Karpas-422 (cell line): ENCODE measurements at places on chromosomes 1 and 21.

DNA sequence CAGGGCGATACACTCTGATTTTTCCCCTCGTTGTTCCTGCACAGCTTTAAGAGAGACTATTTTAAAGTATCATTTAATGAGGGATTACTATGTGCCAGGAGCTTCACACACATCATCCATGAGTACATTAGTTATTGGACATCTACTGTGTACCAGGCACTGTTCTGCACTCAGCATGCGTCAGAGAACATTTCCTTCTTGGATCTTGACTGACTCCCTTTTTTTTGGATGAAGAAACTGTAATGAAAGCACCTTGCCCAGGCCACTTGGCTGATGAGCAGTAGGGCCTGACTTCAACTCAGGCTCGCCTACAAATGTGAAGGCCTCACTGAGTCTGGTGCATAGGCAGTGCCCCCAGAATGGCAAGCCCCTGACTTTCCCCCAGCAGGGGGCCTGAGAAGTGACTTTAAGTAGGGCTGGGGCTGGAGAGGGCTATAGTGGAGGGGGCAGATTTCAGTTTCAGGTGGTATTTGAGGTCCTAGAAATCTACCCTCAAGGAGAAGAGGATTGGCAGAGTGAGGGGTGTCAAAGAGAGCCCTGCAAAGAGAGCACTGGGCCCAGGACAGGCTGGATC is 50.0 kb downstream of the PTPRU start:
- peak; percentile 37 for DNase-seq

DNA sequence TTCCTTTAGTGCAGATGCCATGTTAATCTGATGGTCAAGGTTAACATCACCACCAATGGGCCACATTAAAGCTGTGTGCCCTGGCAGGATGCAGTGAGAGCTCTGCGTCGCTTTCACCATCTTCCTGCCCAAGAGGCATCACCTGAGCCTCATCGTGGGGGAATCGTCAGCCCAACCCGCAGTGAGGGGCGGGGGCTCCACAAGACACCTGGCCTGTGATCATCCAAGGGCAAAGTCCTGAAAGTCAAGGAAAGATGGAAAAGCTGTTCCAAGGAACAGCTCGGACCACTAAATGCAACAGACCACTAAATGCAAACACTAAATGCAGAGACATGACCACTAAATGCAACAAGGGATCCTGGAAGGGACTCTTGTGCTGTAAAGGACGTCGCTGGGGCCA is 49.9 kb downstream of the WDR4 start:
- no peak for DNase-seq

- DNase-seq, result no peak
These were observed 218.7 kb upstream of the FGGY start for GRCh38 chr1:59078070-59078800.

GRCh38 chr1:160238408-160238807 is 23.9 kb downstream of the DCAF8 start:
- DNase-seq, result no peak

GRCh38 chr21:37642493-37642892 is 273.8 kb downstream of the KCNJ6 start:
- DNase-seq, result peak; percentile 79

DNA sequence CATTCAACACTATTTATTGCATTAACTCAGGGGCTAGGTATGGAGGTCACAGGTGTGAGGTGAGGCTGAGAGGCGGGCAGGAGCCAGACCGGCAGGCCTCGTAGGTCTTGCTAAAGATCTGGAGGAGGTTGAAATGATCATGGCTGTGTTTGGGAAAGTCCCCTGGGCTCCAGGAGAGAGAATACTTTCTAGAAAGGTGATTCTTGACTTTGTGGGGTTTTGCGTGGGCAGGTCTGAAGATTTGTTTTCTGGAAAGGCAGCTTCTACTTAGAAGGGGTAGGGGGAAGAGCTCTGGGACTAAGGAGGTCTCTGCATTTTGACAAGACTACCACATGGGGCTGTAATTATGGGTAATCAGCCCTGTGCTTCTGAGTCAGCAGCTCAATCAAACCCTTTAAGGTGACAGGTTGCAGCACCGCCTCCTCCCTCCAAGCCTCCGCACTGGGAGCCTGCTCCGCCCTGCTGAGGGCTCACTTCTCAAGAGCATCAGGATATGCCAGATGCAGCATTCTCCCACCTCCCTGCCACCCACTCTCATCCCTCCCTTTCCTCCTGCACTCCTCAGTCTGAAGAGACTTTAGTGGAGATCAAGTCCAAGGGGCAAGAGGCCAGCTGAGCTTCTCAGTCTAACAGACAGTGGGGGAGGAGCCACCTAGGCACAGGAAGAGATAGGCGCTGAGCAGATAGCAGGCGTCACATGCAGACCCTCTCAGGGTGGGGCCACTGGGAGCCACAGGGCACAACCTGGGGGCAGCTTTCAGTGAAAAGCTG is 30.5 kb downstream of the SLC30A1 start:
- DNase-seq, result no peak

- no peak for DNase-seq
These were observed 9.8 kb downstream of the TNFRSF9 start for GRCh38 chr1:7930645-7931445.

GRCh38 chr1:43522776-43523480 is 7.8 kb upstream of the PTPRF start:
- no peak for DNase-seq

DNA sequence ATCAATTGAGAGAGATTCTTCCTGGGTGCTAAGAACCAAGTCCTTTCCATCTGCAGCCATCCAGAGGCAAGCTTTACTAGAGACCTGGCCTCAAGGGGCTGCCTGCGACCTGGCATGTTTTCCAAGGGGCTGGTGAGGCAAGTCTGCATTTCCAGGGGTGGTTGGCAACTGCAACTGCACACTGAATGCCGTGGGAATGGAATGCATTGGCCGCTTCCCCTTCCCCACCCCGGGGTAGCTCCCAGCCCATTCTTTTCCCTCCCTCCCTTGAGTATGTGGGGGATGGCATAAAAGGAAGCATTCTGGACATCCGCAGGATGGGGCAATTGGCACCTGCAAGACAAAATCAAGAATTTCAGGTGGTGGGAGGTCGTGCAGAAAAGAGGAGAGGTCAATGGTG is 155.1 kb downstream of the IGSF21 start:
- DNase-seq, result no peak

DNA sequence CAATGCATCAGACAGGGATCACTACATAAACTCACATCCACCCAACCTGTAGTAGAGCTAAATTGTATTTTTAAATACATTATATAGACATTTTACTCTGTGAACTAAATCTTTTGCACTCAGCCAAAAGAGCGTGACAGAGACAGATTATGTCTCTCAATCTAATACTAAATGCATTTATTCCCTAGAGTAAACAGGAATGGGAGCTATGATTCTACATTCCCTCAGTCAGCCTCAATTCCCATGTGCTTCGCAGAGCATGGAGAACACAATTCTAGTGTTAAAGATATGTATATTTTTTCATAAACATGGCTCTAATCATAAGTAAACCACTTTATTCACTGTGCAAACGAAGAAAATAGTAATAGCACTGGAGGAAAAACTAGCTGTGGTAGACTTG is 16.5 kb downstream of the PIGK start:
- no peak for DNase-seq

DNA sequence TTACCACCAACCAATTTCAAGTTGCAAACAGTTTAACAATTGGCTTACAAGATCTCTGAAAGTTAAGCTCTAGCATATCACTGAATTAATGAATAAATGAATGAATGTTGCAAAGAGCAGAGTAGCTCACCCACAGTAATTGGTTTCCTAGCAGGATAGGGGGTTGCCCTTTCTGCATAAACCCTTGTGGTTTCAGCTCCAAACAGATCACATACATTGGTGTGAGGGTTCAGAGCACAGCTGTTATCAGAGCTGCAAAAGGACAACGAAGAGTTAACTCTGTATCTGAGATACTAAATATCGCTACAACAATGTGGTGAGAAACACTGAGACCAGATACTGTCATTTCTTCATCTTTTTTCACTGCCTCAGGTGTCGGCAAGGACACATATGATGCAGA is 46.6 kb downstream of the NTNG1 start:
- DNase-seq, result no peak

GRCh38 chr1:46363121-46363520 is 22.5 kb downstream of the NSUN4 start:
- DNase-seq, result no peak

DNA sequence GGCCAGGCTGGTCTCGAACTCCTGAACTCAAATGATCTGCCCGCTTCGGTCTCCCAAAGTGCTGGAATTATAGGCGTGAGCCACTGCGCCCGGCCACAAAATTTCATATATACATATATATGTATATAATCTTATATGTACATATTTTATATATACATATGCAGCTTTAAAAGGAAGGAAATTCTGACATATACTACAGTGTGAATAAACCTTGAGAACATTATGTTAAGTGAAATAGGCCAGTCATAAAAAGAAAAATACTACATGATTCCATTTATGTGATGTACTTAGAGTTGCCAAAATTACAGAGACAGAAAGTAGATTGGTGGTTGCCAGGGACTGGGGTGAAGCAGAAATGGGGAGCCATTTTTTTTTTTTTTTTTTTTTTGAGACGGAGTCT is 63.2 kb downstream of the NUP210L start:
- DNase-seq, result no peak

DNA sequence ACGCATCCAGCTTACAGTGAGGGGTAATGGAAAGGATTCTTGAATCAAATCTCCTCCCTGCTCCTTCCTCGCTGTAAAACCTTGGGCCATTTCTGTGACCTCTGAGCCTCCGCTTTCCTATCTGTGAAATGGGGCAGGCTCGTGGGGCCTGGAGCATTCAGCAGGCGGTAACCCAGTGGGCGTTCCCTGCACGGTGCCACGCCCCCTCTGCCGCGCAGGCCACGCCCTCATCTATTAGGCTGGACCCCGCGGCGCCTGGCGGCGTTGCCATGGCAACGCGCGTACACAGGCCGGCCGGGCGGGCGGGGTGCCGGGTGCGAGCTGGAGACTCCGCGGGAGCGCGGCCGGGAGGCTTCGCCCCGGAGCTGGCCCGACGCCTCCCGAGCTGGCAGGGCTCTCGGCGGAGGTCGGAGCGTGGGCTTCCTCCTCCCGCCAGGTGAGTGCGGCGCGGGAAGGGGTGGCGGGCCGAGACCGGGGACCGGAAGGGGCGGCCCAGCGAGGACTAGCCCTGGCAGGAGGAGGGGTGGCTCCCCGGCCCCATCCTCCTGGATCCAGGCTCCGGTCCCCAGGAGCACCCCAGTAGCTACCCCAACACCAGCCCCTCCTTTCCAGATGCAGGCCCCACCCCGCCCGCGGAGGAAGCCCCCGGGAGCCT is at the start of gene FHAD1:
FHAD1 (plus strand) TSS at position 264 of the 655 bp plus-strand sequence. CDS start 4,562 bp downstream, outside the sequence.
- no peak for DNase-seq

GRCh38 chr21:21666689-21667088 is 668.5 kb downstream of the NCAM2 start:
- no peak for DNase-seq

GRCh38 chr1:68375919-68376318 is 73.8 kb downstream of the RPE65 start:
- DNase-seq, result no peak

- peak; percentile 82 for DNase-seq
These were observed 2.8 kb downstream of the MYCL start for GRCh38 chr1:39898648-39899603.

DNA sequence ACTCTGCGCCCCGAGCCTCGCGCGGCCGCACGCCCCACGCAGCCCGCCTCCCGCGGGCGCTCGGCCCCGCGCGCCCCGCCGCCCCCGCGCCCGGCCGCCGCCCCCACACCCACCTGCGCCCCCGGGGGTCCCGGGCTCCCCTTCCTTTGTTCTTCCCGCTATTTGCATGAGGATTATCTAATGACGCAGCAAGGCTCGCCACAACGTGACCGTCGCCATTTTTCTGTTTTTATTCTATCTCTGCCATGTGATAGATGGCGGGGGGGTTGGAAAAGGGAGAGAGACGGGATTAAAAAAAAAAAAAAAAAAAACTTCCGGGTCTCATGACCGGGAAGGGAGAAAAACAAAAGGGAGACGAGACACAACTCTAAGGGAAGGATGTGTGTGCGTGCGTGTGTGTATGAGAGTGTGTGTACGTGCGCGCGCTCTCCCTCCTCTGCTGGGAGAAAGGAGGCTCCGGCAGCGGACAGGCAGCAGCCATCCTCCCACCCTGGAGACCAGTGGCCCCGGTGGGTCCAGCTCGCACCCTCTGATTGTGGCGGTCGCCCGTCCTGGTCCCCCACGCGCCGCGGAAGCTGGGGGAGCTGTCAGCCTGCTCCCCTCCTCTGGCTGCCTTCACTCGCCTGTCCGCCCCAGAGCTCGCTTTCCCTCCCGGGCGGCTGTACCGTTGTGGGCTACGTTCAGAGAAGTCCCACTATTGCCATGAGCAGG is 80.4 kb upstream of the AK4 start:
- peak; percentile 65 for DNase-seq

DNA sequence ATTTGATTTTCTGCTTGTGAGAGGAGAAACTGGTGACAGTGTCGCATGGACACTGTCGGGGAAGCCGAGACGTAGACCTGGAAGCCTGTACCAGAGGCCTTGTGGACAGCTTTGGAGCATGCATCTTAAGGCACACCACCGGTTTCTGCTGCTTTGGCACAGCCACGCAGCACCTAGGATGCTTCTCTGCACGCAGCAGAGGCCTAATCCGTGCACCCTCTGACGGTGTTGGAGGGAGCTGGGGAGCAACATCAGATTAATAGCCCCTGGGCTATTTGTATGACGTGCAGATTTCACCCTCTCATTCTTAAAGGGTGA is 30.3 kb downstream of the TEX35 start:
- DNase-seq, result peak; percentile 81

- peak; percentile 88 for DNase-seq
These were observed 38.2 kb upstream of the H6PD start for GRCh38 chr1:9196129-9197040.

DNA sequence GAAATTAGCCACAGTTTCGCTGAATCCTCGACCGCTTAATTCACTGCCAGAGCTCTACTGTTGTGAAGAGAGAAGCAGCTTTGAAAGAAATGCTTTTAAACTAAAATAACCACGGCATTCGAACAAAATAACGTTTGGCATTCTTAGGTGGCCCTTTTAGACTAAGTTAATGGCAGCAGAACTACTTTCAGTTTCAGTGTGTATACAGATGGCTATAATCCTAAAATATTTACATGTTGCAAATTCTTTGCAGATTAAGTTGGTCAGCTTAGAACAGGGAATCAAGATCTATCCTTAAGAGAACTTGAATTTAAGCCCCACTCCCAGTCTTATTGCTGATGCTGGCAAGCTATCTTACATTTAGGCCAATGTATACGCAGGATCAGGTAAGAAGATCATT is 62.7 kb downstream of the ADSS2 start:
- DNase-seq, result peak; percentile 29

DNA sequence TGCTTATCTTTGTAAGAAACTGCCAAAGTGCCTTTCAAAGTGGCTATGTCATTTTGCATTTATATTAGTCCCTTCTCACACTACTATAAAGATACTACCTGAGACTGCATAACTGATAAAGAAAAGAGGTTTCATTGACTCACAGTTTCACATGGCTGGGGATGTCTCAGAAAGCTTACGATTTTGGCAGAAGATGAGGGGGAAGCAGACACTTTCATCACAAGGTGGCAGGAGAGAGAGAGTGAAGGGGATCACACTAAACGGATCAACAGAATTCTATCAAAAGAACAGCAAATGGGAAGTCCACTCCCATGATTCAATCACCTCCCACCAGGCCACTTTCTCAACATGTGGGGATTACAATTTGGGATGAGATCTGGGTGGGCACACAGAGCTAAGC is 1352.0 kb upstream of the B3GALT2 start:
- no peak for DNase-seq

- DNase-seq, result no peak
These were observed 95.3 kb downstream of the BACH1 start for GRCh38 chr21:29394051-29394450.
